Testis (tissue), 5 donors: ENCODE measurements at places on chromosomes 2 and 18. TPM values are rescaled to one million over a fixed set of nuclear protein-coding genes. Genes with fewer than 3 reads are reported as not detected.

Gene SRSF7
- 104 TPM for total RNA-seq

GRCh38 chr2:175926272-175926671 lies 75.8 kb downstream of the LNPK start:
- no peak for DNase-seq

GRCh38 chr2:79929624-79930023 lies 374.9 kb downstream of the LRRTM1 start:
- no peak for DNase-seq

DNA sequence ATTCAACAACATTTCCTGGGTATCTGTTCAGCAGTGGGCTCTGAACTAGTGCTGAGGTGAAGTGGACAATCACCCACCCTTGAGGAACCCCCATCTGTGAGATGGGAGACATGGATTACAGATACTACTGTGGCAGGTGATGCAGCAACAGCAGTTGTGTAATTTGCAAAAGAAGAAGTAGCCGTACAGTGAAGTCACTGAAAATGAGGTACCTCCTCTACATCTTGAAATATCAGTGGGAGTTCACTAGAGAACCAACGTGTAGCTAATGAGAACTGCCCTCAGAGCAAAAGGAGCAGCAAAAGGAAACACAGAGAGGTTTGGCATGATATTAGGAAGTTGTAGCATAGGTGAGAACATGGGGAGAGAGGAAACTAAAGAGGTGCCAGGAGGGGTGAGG lies 41.3 kb downstream of the VSNL1 start:
- no peak for DNase-seq
